Esophagus squamous epithelium (tissue), 5 donors: ENCODE measurements at places on chromosomes 5 and 9.
A peak's percentile ranks its signal among the peaks of the same experiment; 100 is the strongest.

- no peak for DNase-seq
Measured at GRCh38 chr9:26034786-26035185, 356.5 kb upstream of the TUSC1 start.

DNA sequence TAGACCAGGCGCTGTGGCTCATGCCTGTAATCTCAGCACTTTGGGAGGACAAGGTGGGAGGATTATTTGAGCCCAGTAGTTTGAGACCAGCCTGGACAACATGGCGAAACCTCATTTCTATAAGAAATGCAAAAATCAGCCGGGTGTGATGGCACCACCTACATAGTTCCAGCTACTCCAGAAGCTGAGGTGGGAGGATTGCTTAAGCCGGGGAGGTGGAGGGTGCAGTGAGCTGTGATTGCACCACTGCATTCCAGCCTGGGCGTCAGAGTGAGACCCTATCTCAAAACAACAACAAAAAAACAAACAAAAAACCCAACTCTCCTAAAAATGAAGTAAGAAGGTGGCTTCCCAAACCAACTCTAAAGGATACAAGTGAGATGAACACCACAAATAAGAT lies 23.0 kb downstream of the IARS1 start:
- DNase-seq: no peak

DNA sequence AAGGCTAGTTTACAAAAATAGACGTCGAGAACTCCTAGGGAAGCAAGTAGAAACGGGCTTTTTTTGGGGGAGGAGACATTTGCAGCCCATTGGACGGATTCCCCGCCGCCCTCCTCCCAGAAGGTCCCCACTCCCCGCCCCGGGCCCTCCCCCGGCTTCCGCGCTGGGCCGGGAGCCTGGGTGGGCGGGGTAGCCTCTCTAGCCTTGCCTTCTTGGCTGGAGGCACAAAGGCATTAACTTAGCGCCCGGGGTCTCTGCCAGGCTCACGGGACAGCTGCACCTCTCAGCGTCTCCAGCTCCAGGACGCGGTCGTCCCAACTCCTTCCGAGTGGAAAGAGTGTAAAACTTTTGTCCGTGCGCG lies at the start of gene DMRTA1:
Gene DMRTA1, plus strand, starts transcription at position 236 of the 361 bp plus-strand sequence. CDS start 242 bp downstream, outside the sequence.
- DNase-seq: no peak

GRCh38 chr9:37801287-37801850 lies 772 bp downstream of the DCAF10 start:
- no peak for DNase-seq

DNA sequence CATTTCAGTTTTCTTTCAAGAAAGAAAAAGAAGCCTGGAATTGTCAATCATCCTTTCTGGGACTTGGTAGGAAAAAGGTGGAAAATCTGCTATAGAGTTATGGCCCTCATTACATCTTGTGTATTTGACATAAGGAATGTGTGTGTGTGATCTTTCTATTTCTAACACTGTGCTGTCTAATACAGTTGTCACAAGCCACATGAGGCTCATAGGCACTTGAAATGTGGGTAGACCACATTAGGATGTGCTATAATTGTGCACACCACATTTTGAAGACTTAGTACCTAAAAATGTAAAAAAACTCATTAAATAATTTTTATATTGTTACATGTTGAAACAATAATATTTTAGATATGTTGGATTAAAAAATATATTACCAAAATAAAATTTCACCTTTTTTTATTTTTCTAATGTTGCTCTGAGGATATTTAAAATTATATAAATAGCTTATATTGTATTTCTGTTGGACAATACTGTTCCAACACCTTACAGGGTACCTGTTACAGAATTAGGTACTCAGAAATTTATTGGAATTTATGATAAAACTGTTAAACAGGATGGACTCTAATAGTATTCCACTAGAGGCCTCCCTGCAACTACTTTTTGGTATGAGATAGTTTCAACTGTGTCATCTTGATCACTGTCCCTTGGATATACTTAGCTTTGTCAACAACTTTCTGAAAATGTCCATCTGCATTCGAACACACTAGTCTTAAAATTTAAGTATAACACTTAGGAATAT lies 18.4 kb downstream of the MSANTD3 start:
- DNase-seq: no peak

- DNase-seq: no peak
Measured at GRCh38 chr5:167352801-167353200, 938.6 kb upstream of the WWC1 start.

- DNase-seq: no peak
Measured at GRCh38 chr9:99296291-99296951, 74.3 kb downstream of the SEC61B start.

DNA sequence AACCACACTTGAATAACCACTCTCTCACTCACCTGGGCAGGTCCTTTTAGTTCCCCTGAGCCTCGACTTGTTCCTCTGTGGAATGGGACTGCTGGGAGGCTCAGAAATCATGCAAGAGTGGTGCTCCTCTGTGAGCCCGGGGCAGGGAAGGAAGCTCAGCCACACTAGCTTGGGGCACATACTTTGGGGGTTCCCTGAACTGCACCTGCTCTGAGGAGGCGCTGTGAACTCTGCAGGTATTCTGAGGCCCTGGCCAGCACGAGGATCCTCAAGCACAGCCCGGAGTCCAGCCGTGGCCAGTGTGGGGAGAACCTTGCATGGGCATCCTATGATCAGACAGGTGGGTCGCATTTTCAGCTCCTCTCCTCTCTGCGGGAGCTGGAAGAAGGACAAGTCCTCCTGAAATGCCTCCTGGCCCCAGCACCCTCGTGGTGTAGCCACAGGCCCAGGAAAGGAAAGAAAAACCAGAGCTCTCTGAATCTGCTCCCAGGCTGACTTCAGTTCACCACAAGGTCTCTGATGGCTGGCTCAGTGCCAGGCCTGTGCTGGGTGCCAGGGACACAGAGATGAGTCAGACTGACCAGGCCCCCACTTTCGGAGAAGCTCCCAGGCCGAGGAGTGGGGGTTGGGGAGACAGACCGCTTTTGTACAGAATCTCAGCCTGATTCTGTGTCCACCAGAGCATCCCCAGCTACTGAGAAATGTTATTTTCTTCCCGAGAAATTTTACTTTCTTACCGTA lies 11.9 kb downstream of the GLIPR2 start:
- peak; percentile 51 for DNase-seq

DNA sequence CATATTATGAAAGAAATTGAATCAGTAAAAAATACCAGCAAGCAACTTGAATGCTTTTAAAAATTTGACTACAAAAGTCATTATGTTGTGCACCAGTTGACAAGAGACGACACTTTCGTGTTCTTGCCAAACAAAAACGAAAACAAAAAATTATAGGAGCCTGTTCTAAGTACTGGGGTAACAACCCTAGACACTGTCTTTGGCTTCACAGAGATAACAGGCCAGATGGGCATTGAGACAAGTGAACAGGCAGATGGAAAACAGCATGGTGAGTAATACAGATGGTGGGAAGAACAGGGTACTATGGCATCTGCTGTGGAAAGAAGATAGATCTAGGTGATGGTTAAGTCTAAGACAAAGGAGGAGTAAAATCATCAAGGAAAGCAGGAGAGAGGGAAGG lies 99.0 kb downstream of the CDH12 start:
- no peak for DNase-seq

GRCh38 chr5:96807075-96807654 lies 580 bp downstream of the ERAP1 start:
- DNase-seq: peak; percentile 10

DNA sequence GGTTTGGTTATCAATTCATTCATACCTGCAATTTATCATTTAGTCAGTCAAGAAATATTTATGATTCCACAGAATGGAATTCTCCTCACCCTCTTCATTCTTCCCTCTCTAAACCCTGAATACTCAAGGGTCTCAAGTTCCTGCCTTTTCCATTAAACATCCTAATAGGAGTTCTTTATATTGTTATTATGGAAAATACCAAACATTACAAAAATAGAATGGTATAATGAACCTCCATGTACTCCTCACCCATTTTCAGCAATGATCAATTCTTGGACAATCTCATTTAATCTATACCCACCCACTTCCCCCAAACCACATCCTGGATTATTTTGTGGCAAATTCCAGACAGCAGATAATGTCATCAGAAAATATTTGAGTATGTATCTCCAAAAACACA lies 74.5 kb downstream of the ADAMTS12 start:
- no peak for DNase-seq

GRCh38 chr5:128674837-128675446 lies 136.9 kb upstream of the FBN2 start:
- DNase-seq: no peak

GRCh38 chr9:69971643-69972449 lies 71.8 kb upstream of the MAMDC2 start:
- no peak for DNase-seq

DNA sequence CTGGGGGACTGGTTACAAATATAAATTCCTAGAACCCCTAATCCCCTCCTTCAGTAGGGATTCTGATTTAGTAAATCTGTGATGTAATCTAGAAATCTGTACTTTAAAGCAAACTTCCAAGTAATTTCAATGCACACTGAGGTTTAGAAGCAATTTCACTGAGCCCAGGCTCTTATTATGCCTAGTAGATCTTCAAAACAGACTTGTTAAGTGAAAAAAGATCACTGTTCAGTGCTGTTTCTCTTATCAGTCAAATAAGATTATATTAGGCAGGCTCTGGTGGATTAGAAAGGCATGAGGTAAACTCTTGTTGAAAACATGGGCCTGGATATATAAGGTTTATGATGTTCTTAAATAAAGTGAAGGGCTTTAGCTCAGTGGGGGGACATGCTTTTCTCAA lies 293.9 kb downstream of the ADGRV1 start:
- DNase-seq: no peak

GRCh38 chr5:173878224-173878967 lies 9.8 kb upstream of the CPEB4 start:
- no peak for DNase-seq

DNA sequence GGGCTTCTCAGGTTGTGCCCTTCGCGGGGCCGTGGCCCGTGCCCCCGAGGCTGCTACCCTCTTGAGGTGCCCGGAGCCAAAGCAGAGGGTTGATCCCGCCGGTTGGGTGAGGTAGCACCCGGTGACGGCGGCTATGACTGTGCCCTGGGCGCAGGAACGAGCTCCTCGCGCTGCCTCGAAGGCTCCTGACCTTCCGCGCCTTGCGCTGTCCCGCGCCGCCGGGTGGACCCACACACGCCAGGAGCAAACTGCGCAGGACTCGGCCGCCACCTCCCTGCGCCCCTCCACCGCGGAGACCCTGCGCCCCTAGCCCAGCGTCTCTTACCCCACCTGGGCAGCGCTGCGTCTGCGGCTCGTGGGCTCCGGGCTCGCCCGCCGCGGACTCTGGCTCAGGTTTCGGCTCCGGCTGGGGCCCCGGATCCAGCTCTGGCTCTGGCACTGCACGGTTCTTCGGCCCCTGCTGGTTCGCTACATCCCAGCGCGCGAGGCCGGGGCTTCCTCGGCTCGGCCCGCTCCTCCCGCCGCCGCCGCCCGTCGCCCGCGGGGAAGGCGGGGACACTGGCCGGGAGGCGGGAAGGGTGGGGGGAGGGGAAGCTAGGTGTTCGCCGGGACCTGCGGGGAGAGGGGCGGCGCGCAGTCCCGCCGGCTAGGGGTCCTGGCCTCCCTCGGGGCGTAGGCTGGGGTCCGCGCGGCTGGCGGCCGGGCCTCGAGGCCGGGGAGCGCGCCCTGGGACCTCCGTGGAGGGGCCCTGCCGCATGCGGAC lies 5.4 kb upstream of the PITX1 start:
- no peak for DNase-seq

DNA sequence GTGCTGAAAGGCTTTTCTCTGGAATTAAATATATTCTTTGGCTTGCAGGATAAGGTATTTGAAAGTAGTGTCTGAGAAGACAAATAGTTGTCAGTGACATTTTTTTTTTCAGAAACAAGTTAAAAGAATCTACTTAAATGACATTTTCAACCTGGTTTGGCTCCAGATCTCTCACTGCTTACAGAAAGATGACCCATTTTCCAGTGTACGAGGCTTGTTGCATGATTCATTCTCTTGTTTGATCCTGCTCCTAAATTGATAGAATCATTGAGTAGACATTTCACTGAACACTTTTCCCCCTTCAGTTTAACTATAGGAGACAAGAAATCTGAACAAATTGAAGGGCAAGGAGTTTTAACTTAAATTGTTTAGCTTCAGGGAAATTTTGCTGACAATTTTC lies 546.1 kb downstream of the ZNF608 start:
- DNase-seq: no peak

GRCh38 chr9:6564868-6565267 lies 80.7 kb downstream of the GLDC start:
- DNase-seq: no peak

DNA sequence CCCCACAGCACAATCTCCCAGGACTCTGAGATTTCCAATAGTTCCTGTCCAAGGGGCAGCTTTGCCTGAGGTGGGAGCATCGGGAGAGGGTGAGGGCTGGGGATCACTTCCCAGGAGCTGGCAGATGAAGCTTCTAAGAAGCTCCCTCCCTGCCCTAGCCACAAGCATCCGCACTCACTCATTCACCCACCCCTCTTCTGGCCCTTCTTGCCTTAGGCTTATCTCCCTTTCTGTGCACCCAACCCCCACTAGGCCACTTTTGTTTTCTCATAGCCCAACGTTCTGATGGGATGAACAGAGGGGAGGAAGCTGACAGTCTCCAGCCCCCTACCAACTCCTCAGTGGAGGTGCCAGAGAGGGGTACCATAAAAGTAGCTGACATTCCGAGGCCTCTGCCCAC lies 3.7 kb upstream of the PCDH1 start:
- no peak for DNase-seq

- DNase-seq: no peak
Measured at GRCh38 chr5:6302075-6302474, 76.3 kb downstream of the MED10 start.

DNA sequence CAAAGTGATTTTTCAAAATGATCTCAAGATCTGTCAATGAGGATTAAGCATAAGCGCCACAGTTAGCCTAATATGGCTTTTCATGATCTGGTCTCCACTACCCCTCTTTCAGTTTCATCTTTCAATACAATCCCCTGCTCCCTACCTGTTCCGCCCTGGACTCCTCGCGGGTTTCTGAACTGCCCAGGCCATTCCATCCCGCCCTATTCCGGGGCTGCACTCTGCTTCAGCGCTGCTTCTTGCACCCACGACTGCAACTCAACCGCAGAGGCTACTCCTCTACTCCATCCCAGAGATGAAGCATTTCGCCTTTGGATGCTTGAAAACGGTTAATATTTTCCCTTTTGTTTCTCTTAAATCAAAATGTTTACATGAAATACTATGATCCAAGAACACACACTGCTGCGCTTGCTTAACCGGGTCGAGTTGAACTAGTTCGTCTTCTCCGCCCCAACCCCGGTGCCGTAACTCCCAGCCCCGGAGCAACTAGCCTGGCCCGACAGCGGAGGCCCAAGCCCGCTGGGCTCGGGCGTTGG lies 716 bp upstream of the OTULIN start:
- no peak for DNase-seq

GRCh38 chr5:133377736-133378135 lies 234.6 kb downstream of the FSTL4 start:
- no peak for DNase-seq
